Activated CD4-positive, CD25-positive, alpha-beta regulatory T cell treated with anti-CD3 and anti-CD28 coated beads, Interleukin-2, amount 50 U/mL, for 24 hours (primary cell): ENCODE measurements at places on chromosomes 2 and 18.

DNA sequence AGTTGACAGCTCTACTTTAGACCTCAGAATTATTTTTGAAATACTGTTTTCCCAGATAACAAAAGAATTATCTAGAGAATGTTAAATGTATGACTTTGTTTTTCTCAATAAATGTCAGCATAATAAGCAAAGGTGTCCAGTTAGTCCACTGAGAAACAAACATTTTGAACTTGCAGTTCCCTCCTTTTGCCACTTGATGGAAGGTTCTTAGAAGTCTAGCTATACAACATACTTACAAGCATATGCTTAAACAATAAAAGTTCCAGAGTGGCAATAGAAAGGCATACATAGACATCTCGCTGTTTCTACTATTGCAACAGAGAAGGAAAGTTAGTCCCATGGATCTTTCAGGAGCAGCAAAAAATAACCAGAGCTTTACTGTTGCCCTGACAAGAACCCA, 11.8 kb downstream of the NDUFA10 start:
- ATAC-seq, result no peak

- no peak for ATAC-seq
Measured at GRCh38 chr18:9905401-9905922, 8.4 kb upstream of the VAPA start.

DNA sequence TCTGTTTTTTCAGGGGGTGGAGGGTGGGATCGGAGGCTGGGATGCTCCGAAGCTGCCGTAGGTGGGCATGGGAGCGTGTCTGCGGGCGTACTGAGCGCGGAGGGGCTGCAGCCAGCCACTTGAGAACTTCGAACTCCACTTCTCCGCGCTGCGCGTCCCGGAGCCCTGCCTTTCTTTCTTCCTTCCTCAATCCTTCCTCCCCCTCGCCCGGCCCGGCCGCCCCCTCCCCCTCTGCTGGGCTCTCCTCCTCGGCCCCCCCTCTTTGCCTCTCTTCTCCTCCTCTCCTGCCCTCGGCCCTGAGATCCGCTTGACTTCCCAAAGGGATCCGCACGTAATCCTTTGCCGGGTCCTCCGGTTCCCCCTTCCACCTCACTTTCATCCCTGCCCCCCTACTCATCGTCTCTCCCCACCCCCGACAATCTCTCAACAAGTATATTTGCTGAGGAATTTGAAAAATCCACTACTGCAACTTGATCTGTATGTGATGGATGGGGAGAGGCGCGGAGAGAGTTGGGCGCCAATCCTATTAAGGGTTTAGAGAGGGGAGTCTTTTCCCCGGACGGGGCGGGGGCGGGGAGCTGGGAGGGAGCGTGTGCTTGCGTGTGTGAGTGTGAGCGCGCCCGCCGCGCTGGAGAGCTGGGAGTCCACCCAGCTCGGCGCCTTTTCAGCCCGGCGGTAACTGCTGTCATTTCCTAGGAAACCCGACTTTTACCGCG, 1.1 kb downstream of the GLI2 start:
- ATAC-seq, result no peak

- no peak for ATAC-seq
Measured at GRCh38 chr18:9285604-9286003, 49.0 kb upstream of the TWSG1 start.

DNA sequence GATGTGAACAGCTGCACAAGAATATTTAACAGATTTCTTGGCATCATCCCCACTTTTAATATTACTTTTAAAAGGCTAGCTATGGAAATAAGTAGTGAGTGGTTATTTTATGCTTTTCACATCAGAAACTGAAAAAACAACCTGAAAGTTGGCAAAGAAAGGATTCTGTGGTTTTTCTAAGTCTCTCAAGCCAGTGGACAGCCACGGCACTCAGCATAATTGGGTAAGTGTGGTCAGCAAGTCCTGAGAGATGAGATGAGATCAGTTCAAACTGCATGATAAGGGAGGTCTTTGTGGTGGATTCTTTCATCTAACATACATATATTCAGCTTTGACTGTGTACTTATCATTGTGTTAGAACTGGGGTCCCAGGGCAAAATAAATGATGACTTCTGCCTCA, 105.2 kb downstream of the LYPD6B start:
- ATAC-seq, result no peak

DNA sequence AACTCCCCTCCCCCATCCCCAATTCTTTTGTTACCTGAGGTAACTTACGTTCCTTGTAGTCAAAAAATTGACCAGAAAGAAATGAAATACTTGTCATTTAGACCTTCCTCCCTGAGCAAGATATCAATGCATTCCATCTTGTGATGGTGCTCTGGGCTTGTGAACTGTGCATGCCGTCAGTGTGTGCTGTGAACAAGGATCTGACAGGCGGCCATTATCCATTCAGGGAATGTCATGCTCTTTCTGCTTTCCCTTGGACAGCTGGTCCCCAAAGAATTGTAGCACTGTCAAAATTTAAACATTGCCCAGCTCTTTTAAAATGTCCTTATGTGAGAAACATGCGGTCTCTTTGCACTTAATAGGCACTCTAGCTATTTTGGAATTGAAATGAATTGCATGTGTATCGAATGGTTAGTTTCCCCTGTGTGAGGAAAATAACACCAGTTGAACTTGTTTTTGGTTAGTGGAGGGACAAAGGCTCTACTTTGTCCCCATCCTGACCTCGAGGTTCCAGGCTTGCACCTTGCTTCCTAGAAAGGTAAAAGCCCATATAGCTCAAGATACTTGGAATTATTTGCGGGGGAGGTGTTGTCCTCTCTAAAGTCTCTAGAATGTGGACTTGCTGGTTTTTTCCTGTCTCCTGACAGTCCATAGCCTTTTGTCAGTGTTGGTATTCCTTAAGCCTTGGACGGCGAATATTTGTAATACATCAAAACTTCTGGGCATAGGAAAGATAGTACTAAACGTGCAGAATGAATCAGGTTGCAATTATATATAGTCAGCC, 350.9 kb downstream of the NUP35 start:
- no peak for ATAC-seq

DNA sequence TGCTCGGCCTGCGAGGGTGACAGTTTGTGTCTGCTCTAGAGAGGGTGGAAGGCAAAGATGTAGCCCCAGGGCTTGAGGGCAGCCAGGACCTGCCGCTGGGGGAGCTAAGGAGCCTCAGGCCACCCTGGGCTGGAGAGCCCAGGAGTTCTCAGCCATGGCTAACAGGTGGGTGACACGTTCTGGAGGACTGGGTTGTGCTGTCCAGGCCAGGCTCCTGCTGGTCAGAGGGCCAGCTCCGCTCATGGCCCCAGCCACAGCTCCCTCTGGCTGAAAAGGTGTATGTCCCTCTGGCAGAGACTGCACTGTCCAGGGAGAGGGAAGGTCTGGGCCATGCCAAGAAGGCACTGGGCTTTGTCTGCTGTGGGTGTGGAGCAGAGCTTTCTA, 19.2 kb downstream of the TMEM185B start:
- ATAC-seq, result peak; percentile 20

GRCh38 chr2:69209482-69209881, 177.5 kb downstream of the GFPT1 start:
- no peak for ATAC-seq

- ATAC-seq, result no peak
Measured at GRCh38 chr2:239747274-239747673, 277.9 kb downstream of the NDUFA10 start.

DNA sequence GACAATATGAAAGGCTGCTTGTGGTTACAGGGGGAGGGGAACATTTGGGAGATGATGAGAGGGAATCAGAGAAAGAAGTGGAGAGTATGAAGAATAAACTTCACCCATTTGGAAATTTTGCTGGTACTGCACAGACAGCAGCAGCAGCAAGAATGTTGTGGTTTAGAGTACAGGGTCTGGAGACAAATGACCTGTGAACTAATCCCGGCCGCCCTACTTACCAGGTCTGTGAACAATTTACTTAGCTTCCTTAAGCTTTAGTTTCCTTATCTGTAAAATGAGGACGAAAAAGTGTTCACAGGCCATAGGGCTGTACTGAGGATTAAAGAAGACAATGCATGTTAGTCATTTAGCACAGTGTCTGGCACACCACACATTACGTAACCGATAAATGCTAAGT, 685.4 kb upstream of the CELF4 start:
- no peak for ATAC-seq

DNA sequence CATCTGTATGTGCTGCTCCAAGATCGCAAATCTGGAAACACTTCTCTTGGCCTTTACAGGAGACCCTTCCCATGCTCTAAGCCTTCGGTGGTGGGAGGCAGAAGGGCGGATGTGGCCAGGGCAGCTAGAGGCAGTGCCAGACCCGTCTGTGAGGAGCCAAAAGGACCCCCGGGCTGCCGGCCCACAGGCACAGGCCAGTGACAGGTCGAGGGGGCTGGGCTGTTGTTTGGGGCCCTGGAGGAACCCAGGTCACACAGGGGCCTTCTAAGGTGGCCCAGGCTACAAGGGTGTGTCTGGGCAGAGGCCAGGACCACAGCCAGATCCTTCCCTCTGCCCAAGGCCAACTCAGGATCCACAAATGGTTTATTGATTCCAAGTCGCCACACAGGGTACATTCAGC, 49.4 kb downstream of the SLC66A2 start:
- ATAC-seq, result no peak

DNA sequence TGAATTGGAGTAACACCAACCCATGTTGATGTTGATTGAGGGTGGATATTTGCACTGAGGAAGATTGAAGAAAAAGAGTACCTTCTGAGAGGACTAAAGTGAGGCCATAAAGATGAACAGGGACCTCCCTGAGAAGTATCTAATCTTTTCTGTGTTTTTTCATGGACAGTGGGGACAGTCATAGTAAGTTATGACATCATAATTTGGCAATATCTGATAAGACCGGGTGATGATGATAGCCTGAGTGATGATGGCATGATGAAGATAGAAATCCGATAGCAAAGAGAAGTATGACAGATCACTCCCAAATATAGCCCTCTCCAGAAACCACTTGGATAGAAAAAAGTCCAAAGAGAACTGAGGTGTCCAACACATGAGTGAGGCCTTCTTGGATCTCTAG, 2.2 kb upstream of the ATP5MC3 start:
- ATAC-seq, result no peak

DNA sequence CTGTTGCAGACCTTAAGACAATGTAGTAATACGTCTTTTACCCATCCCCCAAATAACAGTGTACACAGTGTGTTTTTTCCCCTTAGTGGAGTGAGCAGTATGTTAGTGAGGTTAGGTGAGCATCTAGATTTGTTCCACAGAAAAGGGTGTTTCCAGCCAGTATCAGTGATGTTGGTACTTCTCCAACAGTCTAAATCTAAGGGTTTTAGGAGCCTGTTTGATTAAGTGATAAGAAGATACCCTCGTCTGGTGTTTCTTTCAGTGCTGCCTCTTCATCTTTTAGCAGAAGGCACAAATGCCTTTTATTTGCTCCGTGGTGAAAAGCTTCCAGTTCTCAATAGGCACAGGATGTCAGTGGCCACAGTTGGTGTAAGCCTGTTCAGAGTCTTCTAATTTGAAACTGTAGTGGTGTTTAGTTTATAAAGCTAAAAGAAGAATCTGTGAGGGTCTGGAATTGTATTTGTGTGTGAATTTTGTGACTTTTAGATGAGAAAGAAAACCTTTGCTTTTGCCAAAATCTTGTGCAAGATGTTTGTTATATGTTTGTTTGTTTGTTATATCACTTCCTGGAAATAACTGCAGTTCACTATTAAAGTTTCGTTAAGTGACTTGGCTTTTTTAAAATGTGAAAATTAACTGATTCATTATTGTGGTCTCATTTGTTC, 71.2 kb downstream of the MAP4K4 start:
- peak; percentile 53 for ATAC-seq

- ATAC-seq, result peak; percentile 68
Measured at GRCh38 chr2:229980431-229981184, 58.3 kb downstream of the FBXO36 start.

- no peak for ATAC-seq
Measured at GRCh38 chr18:12515550-12515949, 107.8 kb downstream of the PRELID3A start.

- ATAC-seq, result no peak
Measured at GRCh38 chr2:100655936-100656534, 93.2 kb downstream of the PDCL3 start.

DNA sequence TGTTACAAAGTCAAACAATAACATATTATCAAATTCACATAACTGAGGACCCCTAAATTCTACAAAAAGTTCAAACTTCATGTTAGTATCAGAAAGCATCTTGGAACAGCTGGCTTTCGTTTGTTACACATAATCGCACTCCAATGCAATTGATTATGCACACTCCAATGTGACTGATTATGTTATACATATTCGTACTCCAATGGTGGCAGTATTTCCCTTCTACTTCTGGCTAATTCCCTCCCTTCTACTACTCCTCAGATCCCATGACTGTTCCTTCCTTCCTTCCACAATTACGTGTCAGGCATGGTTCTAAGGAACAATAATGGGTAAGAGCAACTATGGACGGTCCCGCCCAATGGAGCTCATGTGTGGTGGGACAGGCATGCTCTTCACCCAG, 137.1 kb upstream of the CCDC150 start:
- ATAC-seq, result no peak

DNA sequence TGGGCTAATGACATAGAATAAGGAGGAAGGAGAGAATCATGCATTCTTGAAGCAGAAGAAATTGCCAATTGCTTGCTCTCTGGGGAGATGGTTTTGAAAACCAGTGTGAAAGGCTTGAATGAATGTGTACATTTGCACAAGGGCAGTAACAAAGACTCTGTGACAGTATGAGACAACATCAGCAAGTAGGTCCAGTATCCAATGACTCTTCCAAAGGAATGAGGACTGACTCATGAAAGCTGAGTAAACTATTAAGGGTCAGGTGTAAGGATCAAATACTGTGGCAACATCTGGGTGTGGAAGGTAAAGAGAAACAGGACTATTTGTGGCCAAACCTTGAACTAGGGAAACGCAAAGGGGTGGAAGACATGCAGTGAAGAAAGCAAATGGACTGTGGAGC, 886.0 kb upstream of the CHAC2 start:
- no peak for ATAC-seq

DNA sequence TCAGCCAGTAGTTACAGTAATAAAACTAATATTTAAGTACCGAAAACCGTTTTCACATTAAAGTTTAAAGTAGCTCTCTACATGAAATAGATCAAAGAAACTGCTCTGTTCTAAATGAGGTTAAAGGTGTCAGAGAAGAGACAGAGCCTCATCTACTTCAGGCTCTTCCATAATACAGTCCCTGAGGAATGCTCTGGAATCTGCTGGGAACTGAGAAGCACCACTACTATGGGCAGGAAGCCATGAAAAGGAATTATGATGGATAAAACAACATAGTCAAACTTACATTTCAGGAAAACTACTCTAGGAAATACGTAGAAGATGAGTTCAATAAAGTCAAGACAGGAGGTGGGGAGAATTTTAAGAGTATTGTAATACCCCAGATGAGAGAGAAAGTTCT, 60.0 kb downstream of the ROCK1 start:
- ATAC-seq, result no peak

DNA sequence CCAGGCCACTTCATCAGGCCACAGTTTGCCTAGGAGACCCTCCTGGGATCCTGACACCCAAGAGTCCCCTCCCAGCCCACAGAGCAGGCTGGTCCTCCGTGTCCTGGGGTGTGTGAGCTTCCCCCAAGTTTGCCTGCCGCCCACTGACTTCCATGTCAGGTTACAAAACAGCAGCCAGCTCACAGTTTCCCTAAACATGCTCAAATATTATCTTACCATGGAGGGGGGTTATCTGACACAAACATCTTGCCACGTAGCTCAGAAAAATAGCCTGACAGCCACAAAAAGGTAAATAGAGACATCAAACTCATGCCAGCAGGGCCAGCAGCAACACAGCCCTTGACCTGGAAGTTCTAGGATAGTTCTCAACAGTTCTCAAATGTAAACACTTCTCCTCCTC, 346.5 kb downstream of the TNS1 start:
- no peak for ATAC-seq
